Smooth muscle cell of trachea (primary cell): ENCODE measurements at places on chromosomes 4 and X. TPM values are rescaled to one million over a fixed set of nuclear protein-coding genes. Genes with fewer than 3 reads are reported as not detected.

Gene GAGE12D
- total RNA-seq = not detected in 2 replicates

Gene SULT1E1
- 0.44 TPM in 1 of 2 replicates, not detected in the other for total RNA-seq

Gene L1CAM
- 1.2 and 1.6 TPM in 2 replicates for total RNA-seq

Gene COL4A5
- total RNA-seq = 35.1 and 42.5 TPM in 2 replicates
